Activated T-cell treated with anti-CD3 and anti-CD28 coated beads for 1 hour (primary cell): ENCODE measurements at places on chromosomes 1 and 21.

GRCh38 chr1:234169161-234169849 is 204.0 kb upstream of the COA6 start:
- no peak for DNase-seq

DNA sequence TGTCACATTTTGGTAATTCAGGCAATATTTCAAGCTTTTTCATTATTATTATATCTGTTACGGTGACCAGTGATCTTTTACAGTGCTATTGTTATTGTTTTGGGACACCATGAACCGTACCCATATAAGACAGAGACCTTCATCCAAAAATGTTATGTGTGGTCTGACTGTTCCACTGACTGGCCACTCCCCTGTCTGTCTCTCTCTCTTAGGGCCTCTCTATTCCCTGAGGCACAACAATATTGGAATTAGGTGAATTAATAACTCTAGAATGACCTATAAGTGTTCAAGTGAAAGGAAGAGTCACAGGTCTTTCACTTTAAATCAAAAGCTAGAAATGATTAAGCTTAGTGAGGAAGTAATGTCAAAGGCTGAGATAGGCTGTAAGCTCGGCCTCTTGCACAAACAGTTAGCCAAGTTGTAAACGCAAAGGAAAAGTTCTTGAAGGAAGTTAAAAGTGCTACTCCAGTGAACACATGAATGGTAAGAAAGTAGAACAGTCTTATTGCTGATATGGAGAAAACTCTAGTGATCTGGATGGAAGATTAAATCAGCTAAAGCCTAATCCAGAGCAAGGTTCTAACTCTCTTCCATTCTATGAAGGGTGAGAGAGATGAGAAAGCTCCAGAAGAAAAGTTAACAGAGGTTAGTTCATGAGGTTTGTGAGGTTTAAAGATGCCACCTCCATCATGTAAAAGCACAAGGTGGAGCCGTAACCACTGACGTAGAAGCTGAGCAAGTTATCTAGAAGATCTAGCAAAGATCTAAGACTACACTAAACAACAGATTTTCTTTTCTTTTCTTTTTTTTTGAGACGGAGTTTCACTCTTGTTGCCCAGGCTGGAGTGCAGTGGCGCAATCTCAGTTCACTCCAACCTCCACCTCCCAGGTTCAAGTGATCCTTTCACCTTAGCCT is 19.7 kb upstream of the DIPK1A start:
- DNase-seq, result no peak

- DNase-seq, result no peak
Observed at GRCh38 chr1:169105087-169105433, 1.4 kb upstream of the ATP1B1 start.

GRCh38 chr1:240402326-240402725 is 209.6 kb downstream of the GREM2 start:
- DNase-seq, result no peak

DNA sequence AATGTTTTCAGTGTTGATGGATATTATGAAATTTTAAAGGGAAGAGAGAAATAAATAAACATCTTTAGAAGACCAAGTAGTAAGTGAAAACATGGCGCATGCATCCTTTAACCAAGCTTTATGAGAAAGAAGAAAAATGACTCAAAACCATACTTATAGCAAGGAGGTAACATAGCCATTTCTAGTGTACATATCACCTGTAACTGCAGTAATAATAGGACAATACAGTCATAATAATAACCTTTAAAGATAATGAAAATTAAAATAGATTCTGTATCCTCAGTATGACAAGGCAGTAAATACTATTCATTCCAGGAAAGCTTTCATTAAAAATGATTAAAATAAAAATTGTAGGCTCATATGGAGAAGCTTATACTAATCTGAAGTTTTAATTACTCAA is 141.2 kb downstream of the COL24A1 start:
- no peak for DNase-seq

GRCh38 chr1:119204961-119205357 is 64.5 kb upstream of the WARS2 start:
- DNase-seq, result no peak

DNA sequence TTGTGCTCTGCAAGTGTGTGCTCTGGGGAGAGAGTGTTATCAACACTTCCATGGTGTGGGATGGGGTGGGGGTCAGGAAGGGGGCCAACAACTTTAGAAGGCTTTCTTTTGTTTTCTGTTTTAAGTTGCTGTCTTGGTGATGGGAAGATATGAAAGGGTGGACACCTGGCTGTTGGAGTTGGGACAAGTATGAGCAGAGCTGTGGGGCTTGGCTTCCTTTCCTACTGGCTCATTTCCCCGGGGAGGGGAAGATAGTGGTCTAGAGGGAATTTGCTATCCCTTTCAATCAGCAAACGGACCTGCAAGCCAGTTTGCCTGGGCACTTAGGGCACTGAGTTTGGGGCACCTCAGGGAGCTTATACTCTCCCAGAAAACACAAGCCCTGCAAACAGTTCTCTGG is 19.2 kb downstream of the IER5 start:
- no peak for DNase-seq

GRCh38 chr1:45493116-45493697 is 2.2 kb upstream of the TESK2 start:
- peak; percentile 44 for DNase-seq

DNA sequence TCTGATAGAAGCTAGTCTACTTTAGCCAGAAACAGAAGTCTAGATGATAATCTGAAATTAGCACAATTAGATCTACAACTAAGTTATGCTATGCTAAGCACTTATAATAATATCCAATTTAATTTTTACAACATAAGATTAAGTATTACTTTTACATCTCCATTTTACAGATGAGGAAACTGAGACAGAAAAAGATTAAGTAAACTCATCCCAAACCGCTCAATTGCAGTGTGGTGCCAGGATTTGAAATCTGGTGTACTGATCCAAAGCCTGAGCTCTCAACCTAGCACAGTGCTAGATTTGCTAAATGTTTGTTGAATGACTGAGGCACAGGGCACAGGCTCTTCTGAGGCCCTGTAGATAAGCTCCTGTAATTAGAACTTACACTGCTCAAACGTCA is 13.8 kb downstream of the KNCN start:
- no peak for DNase-seq

DNA sequence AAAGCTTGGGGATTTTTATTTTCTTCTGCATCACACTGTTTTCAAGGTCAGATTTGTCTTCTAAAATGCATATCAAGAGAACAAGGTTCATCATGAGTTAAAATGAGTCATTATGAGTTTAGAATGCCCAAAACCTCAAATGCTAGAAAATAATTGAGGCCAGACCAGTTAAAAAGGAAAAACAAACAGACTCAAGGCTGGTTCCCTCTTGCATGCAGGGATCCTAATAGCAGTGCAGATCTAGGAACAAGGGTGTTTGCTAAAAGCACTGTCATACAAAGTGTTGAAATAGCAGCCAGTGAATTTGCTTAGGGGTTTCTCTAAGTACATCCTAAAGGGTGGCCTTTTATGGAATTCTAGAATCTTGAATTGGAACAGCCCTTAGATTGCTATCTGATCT is 15.3 kb downstream of the BEND5 start:
- no peak for DNase-seq

DNA sequence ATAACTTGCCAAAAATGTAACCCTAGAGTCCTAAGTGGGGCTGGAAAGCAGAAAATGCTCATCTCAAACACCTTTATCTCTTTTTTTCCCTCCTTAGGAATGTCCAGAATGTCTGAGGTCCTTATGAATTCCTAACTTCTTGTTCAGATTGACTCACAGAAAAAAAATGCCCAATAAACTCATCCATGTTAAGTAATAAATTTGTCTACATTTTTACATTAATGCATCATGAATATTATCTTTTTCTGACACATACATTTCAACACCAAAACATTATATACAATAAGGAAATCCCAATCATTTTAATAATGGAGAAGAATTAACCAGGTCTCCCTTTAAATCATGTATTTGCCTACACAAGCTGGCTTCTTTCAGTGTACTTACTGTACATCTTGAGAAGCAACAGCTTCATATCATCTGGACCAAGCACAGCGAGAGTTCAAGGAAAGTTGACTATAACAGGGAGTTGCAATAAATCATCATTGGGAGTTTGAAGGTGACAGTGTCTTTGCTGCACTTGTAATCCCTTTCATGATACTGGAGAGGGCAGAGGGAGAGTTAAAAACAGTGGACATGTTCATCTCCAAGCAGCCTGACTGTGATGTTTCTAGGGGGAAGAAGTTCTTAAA is 565.2 kb downstream of the LTN1 start:
- no peak for DNase-seq

DNA sequence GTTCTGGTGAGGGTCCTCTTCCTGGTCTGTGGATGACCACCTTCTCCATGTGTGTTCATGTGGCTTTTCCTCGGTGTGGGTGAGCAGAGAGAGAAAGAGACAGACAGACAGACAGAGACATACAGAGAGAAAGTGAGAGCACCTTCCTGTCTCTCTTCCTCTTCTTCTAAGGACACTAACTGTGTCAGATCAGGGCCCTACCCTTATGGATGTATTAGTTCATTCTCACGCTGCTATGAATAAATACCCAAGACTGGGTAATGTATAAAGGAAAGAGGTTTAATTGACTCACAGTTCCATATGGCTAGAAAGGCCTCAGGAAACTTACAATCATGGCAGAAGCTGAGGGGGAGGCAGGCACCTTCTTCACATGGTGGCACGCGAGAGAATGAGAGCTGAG is 131.5 kb upstream of the ZNF648 start:
- no peak for DNase-seq

DNA sequence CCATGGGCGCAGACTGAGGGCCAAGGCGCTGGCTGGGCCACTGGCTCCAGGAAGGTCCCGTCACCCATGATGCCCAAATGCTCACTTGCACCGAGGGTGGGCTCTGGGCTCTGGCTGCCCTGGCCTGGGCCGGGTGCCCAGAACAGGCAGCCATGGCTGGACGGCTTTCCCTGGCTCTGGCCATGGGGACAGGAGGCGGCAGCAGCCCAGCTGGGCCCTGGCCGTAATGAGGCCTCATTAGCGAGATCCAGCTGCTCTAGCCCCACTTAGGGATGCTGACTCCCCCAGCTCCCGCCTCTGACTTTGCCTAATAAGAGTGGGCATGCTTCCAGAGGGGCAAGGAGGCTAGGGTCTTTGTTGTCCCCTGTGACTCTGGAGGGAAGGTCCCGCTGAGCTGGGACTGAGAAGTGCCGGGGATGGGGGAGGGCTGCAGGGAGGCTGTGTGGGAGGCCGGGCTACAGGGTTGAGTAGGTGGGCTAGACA is 11.8 kb downstream of the SLC6A9 start:
- no peak for DNase-seq

DNA sequence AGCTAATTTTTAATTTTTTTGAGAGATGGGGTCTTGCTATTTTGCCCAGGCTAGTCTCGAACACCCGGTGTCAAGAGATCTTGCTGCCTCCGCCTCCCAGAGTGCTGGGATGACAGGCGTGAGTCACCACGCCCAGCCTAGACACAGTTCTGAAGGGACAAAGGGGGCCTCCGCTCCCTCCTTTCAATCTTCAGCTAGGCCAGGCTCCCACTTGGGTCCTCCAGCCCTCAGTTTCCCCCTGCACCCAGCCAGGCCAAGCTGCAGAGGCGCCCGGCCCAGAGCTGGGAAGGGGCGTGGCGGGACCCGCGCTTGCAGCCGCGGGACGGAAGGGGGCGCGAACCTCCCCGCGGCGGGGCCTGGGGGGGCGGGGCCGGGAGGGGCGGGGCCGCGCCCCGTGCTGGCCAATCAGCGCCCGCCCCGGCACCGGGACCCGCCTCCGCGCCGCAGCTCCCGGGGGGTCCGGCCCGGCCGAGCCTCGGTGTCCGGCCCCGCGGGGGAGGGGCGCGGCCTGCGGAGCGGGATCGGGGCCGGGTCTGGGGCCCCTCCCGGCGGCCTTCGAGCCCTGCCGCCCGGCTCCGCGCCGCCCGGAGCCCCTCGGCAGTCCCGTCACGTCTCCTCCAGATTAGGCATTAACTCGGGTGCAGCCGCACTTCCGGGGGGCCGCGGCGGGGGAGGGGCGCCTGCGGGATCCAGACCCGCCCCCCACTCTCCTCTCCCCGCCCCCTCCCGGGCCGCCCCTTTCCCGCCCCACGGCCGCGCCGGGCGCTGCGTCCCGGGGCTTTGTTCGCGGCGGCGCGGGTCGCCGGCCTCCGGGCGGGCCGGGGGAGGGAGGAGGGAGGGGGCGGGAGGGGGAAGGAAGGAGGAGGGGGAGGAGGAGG is 559 bp upstream of the AGRN start:
- DNase-seq, result peak; percentile 73

- DNase-seq, result no peak
Observed at GRCh38 chr1:89540406-89540970, 15.9 kb downstream of the LRRC8B start.

DNA sequence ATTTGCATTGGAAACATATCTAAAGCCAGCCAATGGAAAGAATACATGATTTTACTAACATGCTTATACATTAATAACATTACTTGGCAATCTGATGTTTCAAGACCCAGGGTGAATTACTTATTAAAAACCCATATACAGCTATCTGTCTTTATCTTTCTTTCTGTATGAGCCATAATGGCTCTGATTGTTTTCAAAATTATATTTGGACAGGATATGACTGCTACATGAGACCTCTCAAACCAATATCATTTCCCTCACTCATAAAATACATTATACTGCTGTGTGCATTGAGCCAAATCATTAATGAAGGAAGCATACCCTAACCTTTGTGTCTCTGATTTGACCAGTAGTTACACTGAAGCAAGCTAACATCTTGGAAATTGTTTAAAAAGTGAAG is 205.9 kb upstream of the DPYD start:
- DNase-seq, result no peak

- no peak for DNase-seq
Observed at GRCh38 chr21:21051109-21052055, 53.2 kb downstream of the NCAM2 start.

- no peak for DNase-seq
Observed at GRCh38 chr1:113452921-113453770, 62.8 kb downstream of the MAGI3 start.

DNA sequence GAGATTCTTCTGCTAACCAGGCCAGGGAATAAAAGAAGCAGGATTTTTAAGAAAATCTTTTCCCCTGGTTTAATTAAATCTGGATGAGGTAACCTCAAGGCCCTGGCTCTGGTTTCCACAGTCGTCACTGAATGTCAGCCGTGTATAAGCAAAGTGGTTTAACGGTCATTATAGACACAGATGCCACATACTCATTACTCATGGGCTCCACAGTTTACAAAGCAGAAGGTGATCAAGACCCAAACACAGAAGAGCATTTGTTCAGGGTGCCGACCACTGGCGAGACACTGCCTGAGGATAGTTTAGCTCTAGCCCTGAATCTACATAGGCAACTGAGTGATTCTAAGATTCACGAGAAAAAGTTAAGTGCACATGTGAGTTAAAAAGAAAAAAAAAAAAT is 27.8 kb upstream of the RAP1GAP start:
- DNase-seq, result no peak

DNA sequence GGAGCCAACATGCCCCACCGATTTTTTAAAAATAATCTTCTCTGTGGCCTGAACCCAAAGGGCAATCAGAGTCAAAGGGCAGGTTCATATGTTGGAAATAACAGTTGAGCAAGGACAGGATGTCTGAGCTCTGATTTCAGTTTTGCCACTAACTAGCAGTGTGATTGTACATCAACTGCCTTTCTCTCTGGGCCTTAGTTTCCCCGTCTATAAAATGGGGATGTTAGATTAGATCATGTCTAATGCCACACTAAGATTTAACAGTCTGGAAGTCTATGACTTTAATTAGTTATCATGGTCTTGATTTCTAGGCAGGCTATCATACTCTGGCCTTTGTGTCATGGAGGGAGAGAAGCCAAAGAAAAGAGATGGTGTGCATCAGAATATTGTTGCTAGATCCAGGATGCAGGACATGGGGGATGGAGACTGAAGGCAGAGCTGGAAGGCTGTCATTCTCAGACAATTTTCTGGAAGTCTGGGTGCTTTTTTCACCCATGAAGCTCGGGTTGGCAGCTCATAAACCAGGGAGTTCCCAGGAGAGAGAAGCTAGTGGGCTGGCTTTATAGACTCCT is 28.4 kb downstream of the IER5 start:
- no peak for DNase-seq

GRCh38 chr1:221743416-221744208 is 1.7 kb upstream of the DUSP10 start:
- no peak for DNase-seq
